ENCODE measurements at places on chromosomes 5 and 9.
A peak's percentile ranks its signal among the peaks of the same experiment; 100 is the strongest.

DNA sequence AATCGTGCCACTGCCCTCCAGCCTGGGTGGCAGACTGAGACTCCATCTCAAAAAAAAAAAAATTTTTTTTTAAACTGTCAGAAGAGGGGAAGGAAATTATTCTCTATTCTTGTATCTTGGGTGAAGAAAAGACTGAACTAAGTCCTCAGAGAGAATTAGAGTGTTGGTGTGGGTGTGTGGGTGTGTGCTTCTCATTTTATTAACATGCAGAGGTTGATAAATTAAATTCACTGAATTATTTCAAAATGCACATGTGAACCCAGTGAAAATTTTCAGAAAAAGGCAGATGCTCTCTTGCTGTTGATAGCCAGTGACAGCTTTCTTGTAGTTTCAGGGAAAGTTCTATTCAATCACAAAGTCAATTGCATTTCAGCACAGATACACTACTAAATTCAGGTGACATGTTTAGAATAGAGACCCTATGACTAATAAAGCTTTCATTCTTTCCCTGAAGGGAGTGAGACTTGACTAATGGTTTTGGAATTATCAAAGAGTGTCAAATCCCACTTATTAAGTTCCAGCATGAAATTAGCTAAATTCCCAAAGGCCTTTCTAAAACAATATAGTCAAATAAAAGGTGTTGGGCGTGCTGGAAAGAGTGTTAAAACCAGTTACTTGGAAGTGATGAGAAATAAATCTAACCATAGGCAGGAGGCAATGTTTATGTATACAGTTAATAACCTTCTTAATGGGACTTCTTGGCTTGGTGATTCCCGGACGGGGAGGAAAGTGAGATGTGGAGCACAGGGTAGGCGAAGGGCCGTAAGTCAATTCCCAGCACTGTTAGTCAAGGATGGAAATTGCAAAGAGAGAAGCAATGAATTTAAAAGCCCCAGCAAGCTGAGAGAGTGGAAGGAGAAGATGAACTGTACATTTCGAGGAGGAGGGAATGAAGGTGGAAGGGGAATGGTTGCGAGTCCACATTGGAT, 103.2 kb upstream of the SPATA31D4 start:
- no peak for DNase-seq

GRCh38 chr5:25160891-25161290, 516.1 kb upstream of the CDH10 start:
- DNase-seq, result no peak

DNA sequence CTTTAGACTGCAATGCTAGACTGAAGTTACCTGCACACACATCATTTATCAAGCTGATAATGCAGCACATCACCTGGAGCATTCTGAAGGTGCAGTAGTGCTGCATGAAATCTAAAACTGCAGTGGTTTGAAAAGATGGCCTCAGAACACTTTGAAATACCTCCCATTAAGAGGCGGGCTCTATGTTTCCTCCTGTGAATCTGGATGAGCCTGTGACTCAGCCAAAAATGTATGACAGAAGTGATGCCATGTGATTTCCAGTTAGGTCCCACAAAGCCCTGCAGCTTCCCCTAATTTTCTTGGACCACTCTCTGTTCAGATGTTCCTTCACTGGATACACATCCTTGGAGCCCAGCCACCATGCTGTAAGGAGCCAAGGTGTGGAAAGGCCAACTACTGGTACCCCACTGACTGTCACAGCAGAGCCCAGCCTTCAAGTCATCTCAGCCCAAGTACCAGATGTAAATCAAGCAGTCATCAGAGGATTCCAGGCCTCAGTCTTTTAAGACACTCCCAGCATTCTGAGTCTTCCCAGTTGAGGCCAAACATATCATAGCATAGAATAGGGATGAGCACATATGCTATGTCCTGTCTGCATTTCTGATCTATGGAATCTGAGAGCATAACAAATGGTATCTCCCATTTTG, 27.2 kb upstream of the DEPDC1B start:
- no peak for DNase-seq

DNA sequence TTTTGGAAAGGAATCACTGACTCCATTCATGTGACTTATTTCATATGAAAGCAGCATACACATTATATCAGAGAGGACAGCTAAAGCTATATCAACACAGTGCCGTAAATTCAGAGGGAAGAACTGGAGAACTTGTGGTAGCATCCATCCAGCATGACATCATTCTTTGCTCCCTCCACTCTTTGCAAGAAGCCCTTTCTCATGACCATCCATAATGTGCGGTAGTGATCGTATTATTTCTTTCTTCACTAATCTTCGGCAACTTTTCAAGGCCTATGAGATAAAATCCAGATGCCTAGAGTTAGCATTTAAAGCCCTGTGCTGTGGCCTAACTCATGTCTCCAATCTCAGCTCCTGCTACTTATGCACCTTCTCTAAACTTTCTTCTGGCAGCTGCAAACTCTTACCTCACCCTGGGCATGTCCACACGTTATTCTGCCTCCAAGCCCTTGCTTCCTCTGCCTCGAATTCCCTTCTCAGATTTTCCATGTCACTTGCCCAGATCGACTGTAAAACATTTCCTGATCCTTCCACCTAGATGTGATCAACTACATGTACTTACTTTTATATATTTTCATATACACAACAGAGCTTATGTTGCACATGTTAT, 307.3 kb upstream of the SGCD start:
- no peak for DNase-seq

GRCh38 chr5:52831786-52832511, 44.2 kb downstream of the ITGA1 start:
- DNase-seq, result no peak

DNA sequence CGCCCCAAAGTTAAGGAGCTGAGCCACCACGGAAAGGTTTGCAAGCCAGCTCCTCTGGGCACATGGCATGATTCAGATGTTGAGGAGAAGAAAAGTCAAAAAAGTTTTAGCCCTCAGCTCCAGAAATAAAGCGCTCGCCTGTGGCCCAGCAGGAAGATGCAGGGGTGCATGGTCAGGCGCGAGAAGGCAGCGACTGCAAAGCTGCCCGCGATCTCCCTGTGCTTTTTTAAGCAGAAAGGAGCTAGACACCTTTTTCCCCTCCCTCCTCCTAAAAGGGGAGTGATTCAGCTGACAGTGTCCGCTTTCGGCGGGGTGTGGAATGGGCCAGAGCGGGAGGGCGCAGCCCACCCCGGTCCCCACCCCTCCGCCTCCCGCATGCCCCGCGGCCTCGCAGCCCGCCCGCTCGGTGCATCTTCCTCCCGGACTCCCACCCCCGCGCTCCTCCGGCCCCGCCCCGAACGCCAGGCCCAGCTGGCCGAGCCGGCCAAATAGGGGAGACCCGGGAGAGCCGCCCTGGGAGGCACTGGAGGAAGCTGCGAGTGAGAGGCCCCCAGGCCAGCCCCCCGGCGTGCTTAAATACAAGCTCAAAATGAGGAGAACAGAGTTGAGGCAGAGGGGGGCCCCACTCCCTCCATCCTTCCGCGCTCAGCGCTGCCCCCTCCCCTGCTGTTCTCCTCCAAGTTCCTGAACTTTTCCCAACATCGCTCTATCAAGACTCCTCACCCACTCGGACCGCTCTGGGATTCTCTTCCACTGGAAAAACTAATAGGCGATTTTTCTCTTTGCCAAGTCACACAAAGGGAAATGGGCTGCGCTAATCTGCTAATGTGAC, at the start of gene ADAMTS12:
TSS of gene ADAMTS12 (minus strand) at position 203 of the 832 bp plus-strand sequence. CDS start at position 69, 134 bp downstream.
- DNase-seq, result no peak

GRCh38 chr5:58127255-58128220, 332.3 kb downstream of the PLK2 start:
- DNase-seq, result no peak

- no peak for DNase-seq
Measured at GRCh38 chr5:121897341-121897740, 45.7 kb downstream of the FTMT start.

DNA sequence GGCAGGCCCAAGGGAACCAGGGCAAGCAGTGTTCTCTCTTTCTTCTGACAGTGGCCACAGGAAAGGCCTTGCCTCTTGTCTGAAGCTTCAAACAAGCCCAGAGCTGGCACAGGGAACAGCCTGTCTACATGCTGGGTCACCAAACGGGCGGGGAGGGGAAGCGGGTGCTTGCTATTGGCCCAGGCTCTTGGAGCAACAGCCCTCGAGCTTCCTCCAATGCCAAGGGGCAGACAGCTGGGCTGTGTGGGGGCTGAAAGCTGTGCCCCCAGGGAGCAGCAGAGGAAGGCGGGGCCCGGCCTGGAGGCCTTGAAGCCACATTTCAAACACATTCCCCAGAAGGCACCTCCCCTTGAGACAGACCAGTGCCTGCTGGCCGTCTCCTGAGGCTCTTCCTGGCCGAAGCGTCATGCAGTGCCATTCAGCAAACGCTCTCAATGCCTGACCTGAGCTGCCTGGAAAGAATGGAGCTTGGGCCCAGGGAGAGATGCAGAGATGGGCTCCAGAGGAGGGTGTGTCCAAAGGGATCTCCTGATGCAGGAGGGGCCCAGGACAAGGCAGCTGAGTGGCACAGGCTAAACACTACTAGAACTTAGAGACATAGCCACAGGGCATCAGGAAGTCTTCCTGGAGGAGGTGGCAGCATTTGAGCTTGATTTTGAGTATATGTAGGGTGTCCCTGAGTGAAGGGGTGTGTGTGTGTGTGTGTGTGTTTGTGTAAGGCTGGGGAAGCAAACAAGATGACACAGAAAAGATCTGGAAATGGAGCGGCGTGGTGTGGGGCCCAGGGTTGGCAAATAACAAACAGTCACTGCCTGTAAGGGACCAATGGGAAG, 2.5 kb downstream of the FIBCD1 start:
- DNase-seq, result no peak

- DNase-seq, result no peak
Measured at GRCh38 chr9:75671354-75671753, 219.1 kb upstream of the PCSK5 start.

GRCh38 chr9:91867740-91868139, 82.3 kb downstream of the ROR2 start:
- DNase-seq, result no peak

DNA sequence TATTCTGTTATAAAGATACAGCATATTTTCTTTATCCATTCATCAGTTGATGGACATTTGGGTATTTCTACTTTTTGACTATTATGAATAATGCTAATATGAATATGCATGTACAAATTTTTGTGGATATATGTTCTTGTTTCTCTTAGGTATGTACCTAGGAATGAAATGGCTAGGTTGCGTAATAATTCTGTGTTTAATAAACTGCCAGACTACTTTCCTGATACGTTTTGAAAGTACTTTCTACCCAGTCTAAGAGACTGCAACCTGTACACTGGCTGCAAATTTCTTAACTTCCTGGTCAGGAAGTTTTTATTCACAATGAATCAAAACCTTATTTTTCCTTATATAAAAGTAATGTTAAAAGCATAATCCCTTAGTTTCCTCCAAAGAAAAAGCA, 93.9 kb upstream of the STARD4 start:
- no peak for DNase-seq

- DNase-seq, result no peak
Measured at GRCh38 chr5:173515526-173515925, 100.9 kb downstream of the BOD1 start.

GRCh38 chr9:69145144-69145715, 28.8 kb upstream of the TJP2 start:
- no peak for DNase-seq

GRCh38 chr9:115733318-115734110, 420.1 kb upstream of the PAPPA start:
- no peak for DNase-seq

- DNase-seq, result no peak
Measured at GRCh38 chr9:15307523-15307841, 466 bp upstream of the TTC39B start.

DNA sequence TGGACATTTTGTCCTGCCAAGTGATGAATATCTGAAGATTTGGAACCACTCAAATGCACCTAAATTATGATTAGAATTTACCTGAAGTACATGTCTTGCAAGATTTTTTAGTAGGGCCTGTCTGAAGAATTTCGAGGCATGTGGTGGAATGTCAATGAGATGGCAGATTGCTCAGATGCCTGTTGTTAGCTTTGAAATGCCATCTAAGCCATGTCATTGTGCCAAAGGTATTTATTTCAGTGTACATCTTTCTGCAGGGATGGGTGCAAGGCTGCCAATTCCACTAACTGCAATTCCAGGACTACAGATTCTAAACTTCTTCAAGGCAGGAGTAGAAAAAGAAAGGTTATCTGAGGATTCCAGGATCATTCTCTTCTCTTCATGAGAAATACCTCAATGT, 9.1 kb upstream of the GNAQ start:
- no peak for DNase-seq

- DNase-seq, result no peak
Measured at GRCh38 chr5:157225469-157226422, 40.2 kb upstream of the CYFIP2 start.

GRCh38 chr9:110890416-110890815, 147.9 kb downstream of the LPAR1 start:
- DNase-seq, result no peak

- no peak for DNase-seq
Measured at GRCh38 chr5:179700401-179700918, 1.7 kb downstream of the CANX start.

DNA sequence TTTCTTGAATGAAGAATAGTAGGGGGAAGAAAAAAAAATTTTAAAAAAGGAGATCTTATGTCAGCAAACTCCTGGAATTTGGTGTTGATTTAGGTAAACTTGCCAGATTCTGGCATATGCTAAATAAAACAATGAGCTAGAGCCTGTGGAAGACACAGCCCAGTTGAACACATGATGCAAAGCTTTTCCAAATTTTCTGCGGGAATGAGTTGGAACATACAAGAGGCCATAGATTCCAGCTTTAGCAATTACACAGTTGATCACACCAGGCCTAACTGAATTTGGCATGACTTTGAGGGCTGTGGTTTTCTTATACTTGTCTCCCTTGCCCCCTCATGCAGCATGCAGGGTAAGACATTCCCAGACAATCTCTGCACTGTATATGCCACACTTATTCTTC, 297.0 kb downstream of the SH3GL2 start:
- no peak for DNase-seq

DNA sequence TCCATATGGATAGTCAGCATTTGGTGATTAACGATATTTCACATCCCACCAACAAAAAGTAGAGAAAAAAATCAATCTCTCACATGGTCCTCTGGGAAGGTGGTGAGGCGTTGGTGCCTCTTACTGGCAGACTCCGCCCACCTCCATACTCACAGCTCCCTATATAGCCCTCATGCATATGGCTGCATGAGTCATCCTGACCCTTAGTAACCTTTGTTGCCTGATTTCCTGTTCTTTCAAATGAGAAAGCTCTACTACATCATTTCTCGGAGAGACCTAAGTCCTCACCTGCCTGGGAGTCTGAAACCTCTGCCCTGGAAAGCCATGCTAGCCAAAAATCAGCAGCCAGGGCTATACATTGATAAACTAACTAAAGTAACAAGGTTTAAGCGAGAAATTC, 33.3 kb upstream of the ABCA1 start:
- DNase-seq, result peak; percentile 22
